ENCODE measurements at places on chromosomes 1 and 21.
A peak's percentile ranks its signal among the peaks of the same experiment; 100 is the strongest.

DNA sequence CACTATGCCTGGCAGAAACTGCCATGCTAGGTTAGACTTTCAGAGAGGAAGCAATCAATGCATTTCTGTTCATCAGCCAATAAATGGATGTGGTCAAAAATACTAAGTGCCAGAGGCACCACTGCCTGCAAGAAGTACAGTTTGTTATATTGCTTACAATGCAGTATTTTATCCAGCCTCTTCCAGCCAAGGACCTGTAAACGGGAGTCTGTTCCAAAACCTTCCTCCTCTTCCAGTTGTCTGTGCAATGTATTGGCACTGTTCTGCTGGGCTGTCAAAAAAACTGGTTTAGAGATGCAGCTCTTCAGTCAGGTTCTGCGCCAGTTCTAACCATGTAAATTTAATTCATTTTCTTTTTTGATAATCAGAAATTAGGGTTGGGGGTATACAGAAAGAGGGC, 175.7 kb downstream of the EIF4G3 start:
- no peak for DNase-seq

GRCh38 chr1:54643736-54644135, 2.1 kb downstream of the MROH7 start:
- DNase-seq = no peak

DNA sequence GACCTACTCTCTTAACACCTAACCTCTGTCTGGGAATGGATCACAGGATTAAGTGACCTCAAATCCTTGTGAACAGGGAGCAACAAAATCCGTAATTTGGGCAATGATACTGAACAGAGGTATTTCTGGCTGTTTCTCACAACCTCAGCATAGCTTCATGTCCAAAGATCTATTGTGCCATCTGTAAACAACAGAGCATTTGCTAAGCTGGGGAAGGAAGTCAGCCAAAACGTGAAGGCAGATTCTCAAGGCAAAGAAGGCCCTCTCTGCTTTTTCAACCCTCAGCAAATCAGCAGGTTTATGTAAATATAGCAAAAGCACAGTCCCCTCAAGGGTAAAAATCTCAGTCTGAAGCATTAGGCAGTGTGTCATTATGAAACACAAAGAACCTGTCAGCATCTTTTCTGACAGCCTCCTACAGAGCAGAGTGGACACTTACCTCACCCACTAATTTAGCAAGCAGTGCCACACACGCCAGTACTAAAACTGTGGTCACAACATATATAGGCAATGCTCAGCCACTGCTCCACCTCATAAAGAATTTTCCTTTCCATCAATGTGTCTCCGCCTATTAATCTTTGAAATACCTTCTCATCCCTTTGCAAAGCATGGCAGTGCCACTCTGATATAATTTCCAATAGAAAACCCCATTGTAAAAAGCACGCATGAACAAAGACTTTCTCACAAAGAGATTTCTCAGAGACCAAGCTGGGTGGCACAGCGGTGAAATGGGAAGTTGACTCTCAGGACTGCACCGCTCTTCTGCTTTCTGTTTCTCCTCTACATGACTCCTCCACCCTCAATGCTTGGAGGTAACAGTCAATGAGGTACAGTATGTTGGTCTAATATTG, 188.0 kb downstream of the RERE start:
- no peak for DNase-seq

DNA sequence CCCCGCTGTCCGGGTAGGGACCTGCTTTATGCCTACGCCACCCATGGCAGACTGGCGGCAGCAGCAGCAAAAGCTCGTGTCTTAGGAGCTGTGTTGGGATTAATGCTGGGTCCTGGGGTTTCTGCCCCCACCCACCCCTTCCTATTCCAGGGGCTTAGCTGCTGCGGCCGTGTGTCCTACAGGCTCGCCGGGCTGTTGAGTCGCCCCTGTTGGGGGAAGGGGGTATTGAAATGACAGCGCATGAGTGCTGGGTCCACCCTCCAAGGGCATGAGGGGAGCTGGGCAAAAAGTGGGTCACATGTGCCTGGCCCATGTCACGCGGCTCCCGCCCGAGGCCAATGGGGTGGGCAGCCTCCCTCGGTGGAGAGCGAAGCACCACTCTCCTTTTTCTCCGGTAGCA, 118.3 kb upstream of the COL6A1 start:
- DNase-seq = no peak

DNA sequence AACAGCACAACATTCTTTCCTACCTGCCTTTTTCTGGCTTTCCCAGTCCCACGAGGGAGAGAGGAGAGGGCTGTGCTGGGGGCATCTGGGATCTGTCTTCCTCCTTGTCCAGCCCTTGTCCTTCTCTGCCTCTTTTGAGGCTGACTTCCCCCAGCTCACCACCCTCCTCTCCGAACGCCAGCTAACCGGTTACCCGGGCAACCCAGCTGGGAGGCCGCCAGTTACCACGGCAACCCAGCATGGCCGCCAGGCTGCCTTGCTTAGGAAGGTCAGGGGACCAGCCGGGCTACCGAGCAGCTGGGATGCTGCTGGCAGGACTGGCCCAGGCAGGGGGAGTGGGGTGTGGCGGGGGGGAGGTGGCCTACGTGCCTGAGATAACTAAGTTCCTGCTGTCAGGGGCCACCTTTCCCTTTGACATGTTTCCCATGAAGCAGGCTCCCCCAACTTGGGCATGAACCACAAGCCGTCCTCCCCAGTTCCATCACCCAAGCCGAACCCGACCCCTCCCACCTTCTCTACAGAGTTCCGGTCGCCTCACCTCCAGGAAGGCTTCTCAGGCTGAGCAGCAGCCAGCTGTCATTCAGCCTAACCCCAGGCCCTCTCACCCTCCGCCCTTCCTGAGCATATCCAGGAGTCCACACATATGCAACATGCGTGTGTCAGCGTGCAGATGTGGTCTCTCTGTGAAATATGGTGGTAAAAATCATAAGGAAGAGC, 8.7 kb downstream of the PLEKHA6 start:
- DNase-seq = no peak

DNA sequence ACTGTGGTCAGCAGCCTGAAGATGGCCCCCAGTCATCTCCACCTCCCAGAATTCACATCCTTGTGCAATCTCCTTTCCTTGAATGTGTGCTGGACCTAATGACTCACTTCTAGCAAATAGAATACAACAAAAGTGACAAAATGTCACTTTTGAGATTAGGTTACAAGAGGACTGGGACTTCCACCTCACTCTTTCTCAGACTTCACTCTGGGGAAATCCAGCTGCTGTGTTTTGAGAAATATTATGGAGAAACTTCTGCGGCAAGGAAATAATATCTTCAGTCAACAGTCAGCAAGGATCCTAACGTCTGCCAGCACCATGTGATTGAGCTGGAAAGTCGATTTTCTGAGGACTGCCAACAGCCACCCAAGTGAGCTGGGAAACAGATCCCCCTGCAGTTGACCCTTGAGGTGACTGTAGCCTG, 70.5 kb upstream of the GADD45A start:
- no peak for DNase-seq

- no peak for DNase-seq
These were observed 3.0 kb upstream of the ADGRL2 start for GRCh38 chr1:81797701-81798100.

DNA sequence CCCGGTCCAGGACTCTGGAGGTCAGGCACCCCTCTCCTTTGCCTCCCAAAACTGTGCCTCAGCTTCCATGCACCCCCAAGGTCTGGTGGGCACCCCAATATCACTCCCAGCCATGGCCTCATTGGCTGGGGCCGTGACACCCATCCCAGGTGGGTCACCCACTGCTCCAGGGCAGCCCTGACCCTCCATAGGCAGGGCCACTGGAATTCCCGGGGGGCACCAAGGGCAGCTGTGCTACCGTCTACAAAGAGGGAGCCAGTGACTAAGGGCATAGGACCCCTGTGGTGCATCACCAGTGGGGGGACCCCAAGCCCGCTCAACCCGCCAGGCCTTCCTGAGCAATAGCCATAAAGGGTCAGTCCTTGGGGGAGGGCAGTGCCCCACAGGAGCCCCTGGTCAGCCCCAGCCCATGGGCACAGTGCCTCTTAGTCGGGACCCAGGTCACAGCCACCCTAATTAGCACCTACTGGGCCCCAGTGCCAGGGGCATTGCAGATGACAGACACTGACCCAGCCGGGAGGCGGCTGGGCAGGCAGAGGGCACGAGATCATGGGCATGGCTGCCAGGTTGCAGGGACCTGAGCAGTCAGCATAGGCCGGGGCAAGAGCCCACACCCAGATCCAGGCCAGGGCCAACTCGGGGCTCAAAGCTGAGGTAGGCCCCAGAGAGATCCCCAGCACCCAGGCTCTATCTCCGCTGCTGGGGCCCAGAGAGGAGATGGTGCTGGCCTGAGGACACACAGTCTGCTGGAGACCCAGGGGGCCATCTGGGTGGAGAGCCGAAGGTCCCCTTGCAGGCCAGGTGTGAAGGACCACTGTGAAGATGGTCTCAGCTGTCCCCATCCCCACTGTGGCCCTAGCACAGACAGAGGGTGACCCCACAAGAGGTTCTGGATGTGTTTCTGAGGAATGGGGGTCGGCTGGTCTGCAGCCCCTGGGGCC, 19.0 kb upstream of the ARF1 start:
- DNase-seq = no peak

- DNase-seq = no peak
These were observed 167.7 kb downstream of the TOMM20 start for GRCh38 chr1:234960722-234961455.

- no peak for DNase-seq
These were observed 118.3 kb upstream of the FGGY start for GRCh38 chr1:59178339-59179187.

GRCh38 chr1:7344299-7344698, 426.8 kb upstream of the VAMP3 start:
- no peak for DNase-seq

- DNase-seq = no peak
These were observed 32.1 kb upstream of the EEIG2 start for GRCh38 chr1:108527837-108528236.

- DNase-seq = no peak
These were observed 7.2 kb downstream of the CGN start for GRCh38 chr1:151518431-151518830.

GRCh38 chr1:113519556-113519955, 129.2 kb downstream of the MAGI3 start:
- DNase-seq = peak; percentile 11

GRCh38 chr1:226158983-226159382, 27.6 kb downstream of the ACBD3 start:
- DNase-seq = no peak

- peak; percentile 42 for DNase-seq
These were observed 1.8 kb downstream of the MFN2 start for GRCh38 chr1:11982010-11982392.

DNA sequence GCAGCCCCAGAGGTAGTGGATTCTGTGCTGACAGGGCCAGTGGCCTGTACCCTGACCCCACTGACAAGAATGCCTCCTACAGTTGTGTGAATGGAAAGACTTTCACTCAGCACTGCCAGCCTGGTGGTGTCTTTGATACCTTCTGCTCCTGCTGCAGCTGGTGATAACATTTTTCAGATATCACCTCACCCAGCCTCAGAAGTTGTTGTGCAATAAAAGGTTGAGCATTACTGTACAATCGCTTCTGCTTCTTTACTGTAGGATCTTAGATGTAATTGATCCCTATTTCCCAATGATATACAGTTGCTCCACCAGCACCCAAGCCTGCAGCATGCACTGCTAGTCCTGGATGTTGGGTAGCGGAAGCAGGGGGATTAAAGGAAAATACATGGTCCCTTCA, 4.8 kb upstream of the CHIA start:
- no peak for DNase-seq

DNA sequence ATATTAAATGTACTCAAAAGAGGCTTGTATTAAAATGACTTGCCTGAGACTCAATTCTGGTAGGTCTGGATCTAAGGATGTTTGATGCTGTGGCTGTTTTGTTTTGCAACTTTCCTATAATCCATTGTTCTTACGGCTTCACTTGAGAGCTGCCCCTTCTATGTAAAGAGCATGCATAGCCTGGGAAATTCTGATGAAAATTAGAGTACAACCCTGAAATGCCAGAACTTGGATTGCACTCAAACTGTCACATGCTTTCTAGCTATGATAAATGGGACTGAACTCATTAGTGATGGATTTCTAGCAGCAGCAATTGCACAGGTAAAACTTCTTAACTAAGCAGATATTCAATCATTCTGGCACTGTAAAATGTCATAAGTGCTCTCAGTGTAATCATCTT, 67.9 kb downstream of the OLFM3 start:
- no peak for DNase-seq

GRCh38 chr1:85047472-85048295, 616 bp downstream of the MCOLN3 start:
- no peak for DNase-seq

DNA sequence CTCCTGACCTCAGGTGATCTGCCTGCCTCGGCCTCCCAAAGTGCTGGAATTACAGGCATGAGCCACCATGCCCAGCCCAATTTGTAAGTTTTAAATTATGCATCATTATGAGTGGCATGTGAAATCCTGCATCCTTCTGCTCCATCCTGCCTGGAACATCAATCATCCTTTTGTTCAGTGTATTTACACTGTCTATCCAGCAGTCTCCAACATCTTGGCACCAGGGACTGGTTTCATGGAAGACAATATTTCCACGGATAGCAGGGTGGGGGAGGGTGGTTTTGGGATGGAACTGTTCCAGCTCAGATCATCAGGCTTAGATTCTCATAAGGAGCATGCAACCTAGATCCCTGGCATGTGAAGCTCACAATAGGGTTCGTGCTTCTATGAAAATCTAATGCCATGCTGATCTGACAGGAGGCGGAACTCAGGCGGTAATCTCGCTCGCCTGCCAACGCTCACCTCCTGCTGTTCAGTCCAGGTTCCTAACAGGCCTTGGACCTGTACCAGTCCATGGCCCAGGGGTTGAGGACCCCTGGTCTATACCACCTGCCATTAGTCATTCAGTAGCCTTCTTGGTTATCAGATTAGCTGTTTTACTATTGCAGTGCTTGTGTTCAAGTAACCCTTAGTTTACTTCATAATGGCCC, 22.2 kb upstream of the TCEA3 start:
- DNase-seq = peak; percentile 52

DNA sequence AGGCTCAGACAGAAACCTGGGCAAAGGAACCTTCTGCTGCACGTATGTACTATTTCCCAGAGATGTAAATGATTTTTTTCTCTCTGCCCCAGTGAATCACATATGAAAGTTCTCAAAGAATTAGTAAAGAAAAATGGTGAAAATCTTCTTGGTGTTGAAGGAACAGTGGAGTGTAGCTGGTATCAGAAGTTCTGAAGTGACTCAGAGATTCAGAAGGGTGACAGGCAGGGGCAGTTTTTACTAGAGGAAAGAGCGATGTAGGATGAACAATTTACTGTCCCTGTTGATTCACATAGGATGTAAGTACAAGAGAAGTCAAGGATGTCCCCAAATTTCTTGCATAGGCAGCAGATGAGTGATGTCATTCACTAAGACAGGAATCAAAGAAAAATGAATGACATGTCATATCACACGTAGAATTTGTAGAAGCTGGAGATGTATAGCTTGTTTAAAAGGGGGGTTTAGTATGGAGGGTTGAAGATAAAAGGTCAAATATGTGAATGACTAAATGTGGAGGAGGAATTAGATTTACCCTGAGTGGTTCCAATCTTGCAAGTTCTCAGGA, 26.4 kb downstream of the WLS start:
- no peak for DNase-seq

- DNase-seq = no peak
These were observed 60.3 kb downstream of the UBE2T start for GRCh38 chr1:202281316-202282024.

Measured in foreskin melanocyte (primary cell).